ENCODE measurements at places on chromosomes 3 and 15.
A peak's percentile ranks its signal among the peaks of the same experiment; 100 is the strongest.

DNA sequence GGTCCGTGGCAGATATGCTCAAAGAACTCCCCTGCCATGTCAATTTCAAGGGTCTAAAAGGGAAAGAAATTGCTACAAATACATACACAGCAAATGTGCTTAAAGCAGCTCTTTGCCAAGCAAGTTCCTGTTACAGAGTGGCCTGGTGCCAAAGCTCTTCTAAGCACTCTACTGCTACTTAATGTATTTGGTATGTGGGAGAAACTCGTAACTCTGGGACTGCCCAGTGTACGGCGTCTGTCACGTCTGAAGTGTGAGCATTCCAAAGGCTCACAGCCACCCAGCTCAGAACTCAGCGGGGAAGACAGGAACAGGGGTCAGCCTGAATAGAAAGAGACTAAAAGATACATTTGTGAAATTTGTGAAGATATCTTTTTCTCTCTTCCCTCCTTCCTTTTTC lies 54.6 kb downstream of the RBMS3 start:
- DNase-seq, result no peak

- peak; percentile 29 for DNase-seq
Measured at GRCh38 chr3:157130467-157131251, 29.3 kb downstream of the CCNL1 start.

DNA sequence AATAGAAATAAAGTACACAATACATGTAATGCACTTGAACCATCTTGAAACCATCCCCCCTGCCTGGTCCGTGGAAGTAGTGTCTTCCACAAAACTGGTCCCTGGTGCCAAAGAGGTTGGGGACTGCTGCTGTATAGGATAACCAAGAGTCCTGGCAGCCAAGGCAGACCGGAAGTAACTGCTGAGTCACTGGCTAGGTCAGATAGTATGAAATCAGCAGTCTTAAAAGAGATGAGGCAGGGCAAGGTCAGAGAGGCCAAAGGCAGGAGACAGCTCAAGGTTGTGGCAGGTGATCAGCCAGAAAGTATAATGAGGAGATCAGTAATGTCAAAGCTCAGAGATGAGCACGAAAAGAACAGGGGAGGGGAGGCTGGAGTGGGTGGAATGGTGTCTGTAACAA lies 60.2 kb downstream of the MAP3K13 start:
- no peak for DNase-seq

DNA sequence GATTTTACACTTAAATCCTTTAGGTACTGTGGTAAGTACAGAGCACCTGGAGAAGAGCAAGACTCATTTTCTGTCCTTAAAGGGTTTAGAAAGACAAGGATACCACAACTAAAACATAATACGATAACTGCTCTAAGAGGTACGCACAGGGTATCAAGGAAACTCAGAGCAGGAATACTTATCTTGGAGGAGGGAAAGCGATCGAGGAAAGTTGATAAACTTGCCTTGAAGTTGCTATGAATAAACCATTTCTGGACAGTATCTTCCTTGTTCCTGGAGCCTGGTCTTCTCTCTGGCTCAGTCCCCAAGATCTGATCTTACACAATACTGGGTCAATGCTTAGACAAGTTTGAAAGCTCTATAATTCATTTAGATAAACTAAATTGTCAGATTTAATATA lies 17.6 kb upstream of the GATM start:
- DNase-seq, result no peak

GRCh38 chr3:53845881-53846133 lies 412 bp downstream of the CHDH start:
- DNase-seq, result no peak

DNA sequence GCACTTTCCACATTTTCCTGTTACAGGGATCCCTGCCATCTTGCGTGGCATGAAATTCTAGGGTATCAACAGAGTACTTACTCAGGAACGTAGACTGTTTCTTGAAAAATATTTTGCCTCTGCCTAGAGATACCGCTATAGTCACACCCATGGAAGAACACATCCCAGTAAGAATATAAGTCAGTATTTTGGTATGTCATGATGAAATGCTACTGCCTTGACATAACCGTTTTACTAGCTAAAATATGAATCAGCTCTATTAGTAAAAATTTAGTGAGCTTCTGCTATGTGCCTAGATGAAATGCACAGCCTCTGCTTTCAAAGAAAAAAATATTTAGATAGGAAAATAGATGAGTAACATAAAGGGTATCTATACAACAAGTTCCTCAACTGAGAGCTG lies 276.4 kb downstream of the TBC1D5 start:
- DNase-seq, result no peak

- no peak for DNase-seq
Measured at GRCh38 chr3:192915722-192916121, 1.9 kb downstream of the MB21D2 start.

GRCh38 chr3:123287051-123287961 lies 85.6 kb downstream of the SEC22A start:
- no peak for DNase-seq
